Fibroblast of gingiva (primary cell): ENCODE measurements at places on chromosomes 11 and 22.
A peak's percentile ranks its signal among the peaks of the same experiment; 100 is the strongest.

- DNase-seq = no peak
These were observed 52.5 kb downstream of the RPL27A start for GRCh38 chr11:8735094-8735493.

DNA sequence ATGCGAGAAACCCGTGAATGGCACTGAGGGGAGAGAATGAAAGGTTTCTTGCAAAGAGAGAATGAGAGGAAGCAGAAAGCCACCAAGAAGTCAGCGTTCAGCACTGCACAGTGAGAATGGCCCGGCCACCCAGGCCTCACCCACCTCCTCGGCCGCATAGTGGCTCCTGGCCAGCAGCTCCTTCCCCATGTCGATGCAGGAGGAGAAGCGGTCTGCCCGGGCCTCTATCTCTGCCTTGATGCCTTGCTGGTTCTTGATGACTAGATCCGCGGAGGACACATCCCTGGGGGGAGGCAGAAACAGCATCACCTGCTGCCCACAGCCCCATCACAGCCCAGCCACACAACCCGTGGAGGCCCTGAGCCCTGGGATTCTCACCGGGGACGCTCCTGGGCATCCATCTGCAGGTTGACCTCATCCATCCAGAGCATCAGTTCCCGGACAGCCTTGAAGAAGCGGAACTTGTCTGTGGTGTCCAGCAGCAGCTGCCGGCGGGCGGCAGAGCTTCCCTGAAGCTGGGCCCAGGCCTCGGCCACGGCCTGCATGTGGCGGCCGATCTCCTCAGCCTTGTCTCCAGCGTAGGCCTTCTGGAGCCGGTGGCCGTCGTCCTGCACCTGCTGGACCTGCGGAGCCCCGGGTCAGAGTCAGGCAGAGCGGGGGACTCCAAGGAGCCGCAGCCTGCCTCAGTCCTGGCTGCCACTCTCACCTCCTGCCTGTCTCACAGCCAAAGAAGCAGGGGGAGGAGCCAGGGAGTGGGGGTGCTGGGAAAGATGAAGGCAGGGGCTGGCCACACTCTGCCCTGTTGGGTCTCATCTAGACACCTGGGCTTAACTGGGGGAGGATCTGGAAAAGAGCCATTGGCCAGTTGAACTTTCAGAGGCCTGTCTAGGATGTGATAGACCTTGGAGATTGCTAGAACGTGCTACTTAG, 12.2 kb upstream of the RBM4B start:
- no peak for DNase-seq

GRCh38 chr11:95585752-95586077, 203.9 kb downstream of the FAM76B start:
- DNase-seq = no peak

- no peak for DNase-seq
These were observed 423.7 kb upstream of the CADM1 start for GRCh38 chr11:115927823-115928329.

- DNase-seq = peak; percentile 93
These were observed 64.6 kb downstream of the ARHGEF12 start for GRCh38 chr11:120400564-120401364.

- no peak for DNase-seq
These were observed 34.8 kb upstream of the PRODH start for GRCh38 chr22:18970948-18971315.

DNA sequence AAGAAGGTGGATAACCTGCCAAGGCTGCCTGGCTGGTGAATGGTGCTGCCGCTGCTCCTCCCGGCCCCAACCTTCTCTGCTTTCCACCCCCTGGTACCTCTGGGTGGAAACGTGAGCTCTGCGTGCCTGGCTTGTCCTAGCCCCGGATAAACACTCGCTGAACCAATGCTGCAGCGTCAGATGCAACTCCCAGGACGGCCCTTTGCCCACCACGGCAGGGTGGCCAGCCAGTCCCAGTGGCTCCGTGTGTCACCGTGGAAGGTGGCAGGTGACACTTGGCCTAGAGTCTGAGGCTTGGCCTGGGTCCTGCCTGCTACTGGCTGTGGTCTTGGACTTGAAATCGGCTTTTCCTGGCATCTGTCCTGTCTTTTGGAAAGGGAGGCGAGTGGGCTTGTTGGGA, 47.7 kb downstream of the TPCN2 start:
- DNase-seq = no peak
